ENCODE measurements at places on chromosomes 3 and 15.
A peak's percentile ranks its signal among the peaks of the same experiment; 100 is the strongest.

DNA sequence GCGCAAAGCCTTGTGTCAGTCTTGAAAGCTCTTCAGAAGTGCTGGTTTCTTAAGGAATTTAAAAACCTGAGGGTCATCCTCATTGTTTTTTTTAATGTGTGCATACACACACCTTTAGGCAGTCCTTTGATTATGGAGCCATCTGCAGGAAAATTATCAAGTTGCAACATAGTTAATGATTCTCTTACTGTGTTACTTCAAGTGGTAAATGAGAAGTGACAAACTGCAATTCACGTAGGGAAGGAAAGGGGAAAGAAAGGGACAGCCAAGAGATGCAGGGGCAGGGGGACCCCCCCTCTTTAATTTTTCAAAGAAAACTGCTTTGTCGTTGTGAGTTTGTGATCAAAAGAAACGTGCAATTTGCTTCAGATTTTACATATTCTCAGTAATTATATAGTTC is 162.4 kb upstream of the CGNL1 start:
- no peak for DNase-seq

DNA sequence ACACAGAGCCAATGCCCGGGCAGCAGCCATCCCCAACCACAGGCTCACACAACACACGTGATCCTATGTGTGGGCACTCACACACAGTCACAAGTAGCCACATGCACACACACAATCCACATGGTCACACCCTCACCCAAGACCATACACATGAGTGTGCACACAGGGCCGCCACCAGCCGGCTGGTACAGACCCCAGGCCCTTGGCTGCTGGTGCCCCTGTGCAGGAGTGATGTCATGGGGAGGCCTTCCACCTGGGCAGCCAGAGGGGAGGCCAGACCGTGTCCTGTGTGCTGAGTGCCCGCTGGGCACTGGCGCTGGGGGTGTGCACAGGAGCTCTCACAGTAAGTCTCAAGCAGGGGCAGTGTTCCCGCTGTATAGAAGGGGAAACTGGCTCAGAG is 36.9 kb downstream of the DNAJB8 start:
- DNase-seq = no peak

- DNase-seq = no peak
Observed at GRCh38 chr3:197795200-197795599, 4.1 kb downstream of the LRCH3 start.

DNA sequence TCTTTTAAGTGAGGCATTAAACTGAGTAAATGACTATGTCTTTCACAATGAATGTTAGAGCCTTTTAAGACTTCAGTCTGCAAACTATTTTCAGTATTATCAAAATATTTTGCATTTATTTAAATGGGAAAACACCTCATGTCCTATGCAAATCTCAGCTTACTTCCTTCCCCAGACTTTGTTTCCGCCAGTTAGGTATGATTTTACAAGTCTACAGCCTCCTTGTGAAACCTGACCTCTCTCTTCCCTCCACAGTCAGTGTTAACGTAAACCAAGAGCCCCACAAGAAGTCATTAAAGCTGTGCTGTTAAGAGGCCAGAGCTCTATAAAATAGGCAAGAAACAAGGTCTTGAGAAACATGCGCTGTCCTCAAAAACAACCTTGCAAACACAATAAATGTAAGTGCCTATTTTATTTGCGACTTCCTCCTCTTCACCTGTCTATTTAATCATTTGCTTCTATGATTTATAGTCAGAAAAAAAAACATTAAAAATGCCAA is 48.3 kb downstream of the PRTG start:
- DNase-seq = no peak

DNA sequence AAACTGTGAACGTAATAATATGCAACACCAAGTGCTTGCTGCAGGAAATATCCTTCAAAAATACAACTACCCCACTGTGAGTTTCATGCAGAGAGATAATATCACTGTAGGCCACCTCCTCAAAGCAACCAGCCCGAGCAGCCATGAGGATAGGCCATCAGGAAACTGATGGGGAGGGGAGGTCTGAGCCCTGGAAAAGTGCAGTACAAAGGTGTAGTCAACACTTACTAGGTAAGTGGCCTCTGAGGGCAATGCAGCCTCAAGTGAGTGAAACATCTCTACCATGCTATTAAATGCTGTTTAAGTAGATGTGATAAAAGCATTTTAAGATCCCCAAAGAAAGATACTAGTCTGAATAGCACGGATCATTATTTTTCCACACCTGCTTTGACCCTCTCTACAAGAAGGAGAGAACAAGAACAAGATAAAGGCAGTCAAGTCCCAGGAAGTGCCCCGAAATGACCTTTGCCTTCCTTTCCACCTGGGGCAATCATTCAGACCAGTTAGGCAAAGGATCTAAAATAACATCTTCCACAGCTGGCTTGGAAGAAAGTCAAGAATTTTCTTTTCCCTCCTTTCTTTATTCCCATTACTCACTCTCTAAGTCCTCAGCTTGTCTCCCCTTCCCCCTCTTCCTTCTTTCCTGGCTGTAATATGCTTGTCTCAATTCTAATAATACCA is 62.8 kb downstream of the FMN1 start:
- DNase-seq = no peak

DNA sequence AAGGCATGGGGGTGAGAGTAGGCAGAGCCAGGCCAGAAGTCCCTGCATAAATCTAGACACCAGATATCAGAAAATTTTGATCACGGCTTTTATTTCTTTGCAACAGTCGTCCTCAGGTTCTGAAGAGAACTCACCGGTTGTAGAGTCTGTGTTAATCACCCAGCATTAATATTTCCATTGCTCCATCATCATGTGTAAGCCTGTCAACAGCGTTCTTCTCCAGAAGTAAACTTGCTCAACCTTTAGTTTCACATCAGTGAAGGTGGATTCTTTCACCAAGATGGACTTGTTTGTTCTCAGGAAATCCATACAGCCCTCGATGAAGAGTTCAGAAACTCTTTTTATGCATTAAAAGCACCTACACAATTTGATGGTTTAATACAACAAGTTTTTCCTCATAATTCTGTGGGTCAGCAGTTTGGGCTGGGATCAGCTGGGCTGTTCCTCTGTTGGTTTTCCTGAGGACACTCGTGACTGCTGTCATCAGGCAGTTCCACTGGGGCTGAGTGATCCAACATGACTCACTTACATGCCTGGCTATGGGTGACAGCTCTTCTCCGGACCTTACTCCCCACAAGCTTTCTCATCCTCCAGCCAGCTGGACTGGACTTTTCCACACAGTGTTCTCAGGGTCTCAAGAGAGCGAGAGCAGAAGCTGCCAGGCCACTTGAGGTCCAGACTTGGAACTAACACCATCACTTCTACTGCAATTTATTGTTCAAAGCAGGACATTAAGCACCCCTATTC is 303.4 kb downstream of the ZNF621 start:
- DNase-seq = no peak

GRCh38 chr15:91784973-91785709 is 68.4 kb upstream of the SLCO3A1 start:
- DNase-seq = no peak

DNA sequence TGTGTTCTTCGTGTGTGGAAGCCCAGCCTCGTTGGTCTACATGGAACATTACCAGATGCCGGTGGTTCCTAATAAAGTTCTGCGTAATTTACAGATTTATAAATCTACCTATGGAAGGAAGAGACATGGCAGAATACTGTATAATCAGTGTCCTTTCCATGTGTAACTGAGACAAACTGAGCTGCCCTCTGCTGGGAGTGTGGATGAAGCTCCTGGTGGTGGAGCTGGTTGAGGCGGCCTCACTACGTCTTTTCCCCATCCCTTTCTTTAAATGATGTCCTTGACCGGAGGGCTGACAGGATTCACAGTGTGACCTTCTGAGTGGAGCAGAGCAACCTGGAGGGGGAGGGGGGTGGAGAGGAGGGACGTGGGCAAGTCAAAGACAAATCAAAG is 267.0 kb upstream of the CHRM5 start:
- no peak for DNase-seq

DNA sequence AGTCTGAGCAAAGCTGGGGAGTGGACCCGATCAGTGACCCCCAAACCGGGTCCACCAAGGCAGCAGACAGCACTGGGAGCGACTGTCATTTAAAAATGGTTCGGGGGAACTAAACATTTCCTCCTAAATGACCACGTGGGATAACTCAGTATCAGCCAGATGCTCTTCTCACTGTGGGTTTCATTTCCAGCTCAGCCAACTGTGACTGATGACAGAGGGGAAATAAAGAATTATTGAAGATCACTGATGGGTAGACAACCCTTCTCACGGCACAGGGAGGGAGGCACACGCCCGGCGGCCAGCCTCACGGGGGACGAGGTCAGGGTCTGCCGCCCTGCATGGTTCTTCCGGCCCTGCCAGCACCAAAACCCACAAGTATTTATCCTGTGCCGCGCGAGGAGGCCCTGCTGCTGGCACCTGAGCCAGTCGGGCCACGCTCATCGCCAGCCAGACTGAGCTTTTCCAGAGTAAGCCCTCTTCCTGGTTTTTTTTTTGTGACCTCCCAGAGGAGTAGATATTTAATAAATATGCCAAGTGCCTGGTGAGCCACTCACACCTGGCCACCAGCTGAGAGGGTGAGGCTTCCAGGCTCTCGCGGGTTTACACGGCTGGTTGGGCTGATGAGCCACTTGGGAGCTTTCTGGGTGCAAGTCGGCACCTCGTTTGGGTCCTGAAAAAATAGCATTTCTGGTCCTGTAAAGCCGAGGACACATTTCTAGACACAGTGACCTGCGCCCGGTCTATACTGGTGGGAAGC is 6.2 kb downstream of the MELTF start:
- DNase-seq = peak; percentile 37

DNA sequence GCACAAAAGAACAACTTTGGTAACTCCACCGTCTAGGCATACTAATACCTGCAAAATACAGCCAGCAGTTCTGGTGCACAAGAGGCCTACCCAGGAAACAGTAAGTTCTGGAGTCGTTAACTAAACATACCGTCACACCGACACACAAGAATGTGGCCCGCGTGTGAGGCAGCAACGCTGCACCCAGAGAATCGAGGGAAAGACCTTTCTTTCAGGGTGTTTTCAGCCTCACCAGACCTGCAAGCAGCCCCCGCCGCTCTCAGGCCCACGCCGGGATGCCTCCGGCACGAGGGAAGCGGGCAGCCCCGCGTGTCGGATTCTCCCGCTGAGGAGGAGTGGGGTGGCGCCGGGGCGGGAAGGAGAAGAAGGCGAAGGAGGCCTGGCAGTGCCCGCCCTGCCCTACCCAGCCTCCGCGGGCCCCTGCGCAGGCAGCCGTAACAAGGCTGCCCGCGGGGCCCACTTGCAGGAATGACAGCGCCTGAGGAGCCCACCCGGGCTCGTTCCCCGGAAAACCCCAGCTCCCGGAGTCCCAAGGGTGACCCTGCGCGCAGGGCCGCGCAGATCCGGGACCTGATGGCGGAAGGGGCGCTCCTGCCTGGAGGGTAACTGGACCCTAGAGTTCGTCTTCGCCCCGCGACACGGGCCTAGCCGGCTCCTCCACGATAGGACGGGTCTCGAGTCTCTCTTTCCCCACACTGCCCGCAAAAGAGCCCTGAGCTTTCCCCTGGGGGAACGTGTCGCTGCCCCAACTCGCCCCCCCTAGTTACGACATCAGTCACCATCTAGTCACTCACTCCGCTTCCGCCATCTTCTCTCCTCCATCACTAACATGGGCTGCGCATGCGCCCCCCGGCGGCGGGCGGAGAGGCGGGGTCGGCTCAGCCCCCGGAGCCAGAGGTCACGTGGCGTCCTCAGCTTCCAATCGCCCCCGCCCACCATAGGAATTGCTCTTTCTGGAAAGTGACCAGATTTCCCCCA is at the start of gene PHC3:
Gene PHC3, minus strand, starts transcription at position 826 of the 978 bp plus-strand sequence. Its CDS starts 18 bp downstream, at position 808.
- peak; percentile 89 for DNase-seq

All from breast epithelium (tissue), 4 donors.